ENCODE measurements at places on chromosomes 1 and 21. TPM values are rescaled to one million over a fixed set of nuclear protein-coding genes. Genes with fewer than 3 reads are reported as not detected.

- no peak overlapping the region for H3K4me3 ChIP-seq
- peaks cover 18% of the 10 kb centered on the region for H3K4me1 ChIP-seq
- DNase-seq: no peak
- no peaks in the 10 kb centered on the region for H3K36me3 ChIP-seq
- no peak overlapping the region for H3K27ac ChIP-seq
- peaks cover 52% of the 10 kb centered on the region for H3K27me3 ChIP-seq
Observed at GRCh38 chr1:50111503-50111902, 2.8 kb downstream of the ELAVL4 start.

SELENOF gene
- 139 TPM for total RNA-seq

KIRREL1 gene
- not detected for total RNA-seq

GRCh38 chr1:171901245-171901644 lies 59.9 kb downstream of the DNM3 start:
- H3K4me3 ChIP-seq: no peak overlapping the region
- no peaks in the 10 kb centered on the region for H3K27me3 ChIP-seq
- DNase-seq: no peak
- H3K4me1 ChIP-seq: peaks cover 4% of the 10 kb centered on the region
- no peaks in the 10 kb centered on the region for H3K36me3 ChIP-seq

DNA sequence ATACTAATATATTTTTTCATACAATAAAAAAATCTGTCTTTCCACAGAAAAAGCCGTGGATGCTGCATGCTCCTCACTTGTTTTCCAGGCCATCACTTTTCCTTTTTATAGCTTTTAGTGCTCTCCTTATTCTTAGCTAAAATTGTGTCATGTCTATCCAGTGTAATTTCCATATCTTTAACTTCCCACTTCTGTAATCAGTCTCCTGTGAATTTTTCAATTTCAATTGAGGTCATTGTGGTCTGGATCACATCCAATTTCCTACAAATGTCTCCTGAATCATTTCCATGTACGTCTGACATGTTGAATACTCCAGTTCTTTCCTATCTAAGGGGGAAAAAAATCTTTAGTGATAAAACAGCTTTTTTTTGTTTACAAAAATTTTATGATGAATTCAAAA lies 838.2 kb upstream of the B3GALT2 start:
- no peak for DNase-seq
- H3K27me3 ChIP-seq: no peaks in the 10 kb centered on the region
- H3K36me3 ChIP-seq: no peaks in the 10 kb centered on the region
- H3K4me3 ChIP-seq: no peak overlapping the region
- no peak overlapping the region for H3K27ac ChIP-seq

C1orf94 gene
- not detected for total RNA-seq

DNA sequence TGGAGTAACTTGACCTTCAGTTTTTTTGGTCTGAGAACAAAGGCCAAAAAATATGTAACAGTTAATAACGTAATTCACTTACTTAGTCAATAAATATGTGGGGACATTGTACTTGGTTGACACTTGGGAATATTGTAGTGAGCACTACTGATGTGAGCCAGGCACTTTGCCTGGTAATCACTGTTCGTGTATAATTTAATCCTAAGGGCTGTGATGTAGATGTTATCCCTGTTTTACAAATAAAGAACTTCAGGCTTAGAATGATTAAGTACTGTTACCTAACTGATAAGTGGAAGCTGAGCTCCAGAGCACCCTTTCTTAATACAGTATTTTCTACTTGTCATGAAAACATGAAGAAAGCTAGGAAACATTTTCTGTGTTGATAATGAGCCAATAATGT lies 28.0 kb downstream of the PTBP2 start:
- no peak for DNase-seq
- H3K4me1 ChIP-seq: peaks cover 32% of the 10 kb centered on the region
- H3K36me3 ChIP-seq: peaks cover 38% of the 10 kb centered on the region
- no peak overlapping the region for H3K27ac ChIP-seq
- no peaks in the 10 kb centered on the region for H3K27me3 ChIP-seq

GRCh38 chr1:169483500-169483966 lies 2.2 kb downstream of the SLC19A2 start:
- peak overlapping the region; percentile 6 for H3K4me3 ChIP-seq
- no peak overlapping the region for H3K27ac ChIP-seq
- H3K27me3 ChIP-seq: no peaks in the 10 kb centered on the region
- peaks cover 44% of the 10 kb centered on the region for H3K4me1 ChIP-seq
- DNase-seq: no peak

- peaks cover 9% of the 10 kb centered on the region for H3K27me3 ChIP-seq
- peaks cover 2% of the 10 kb centered on the region for H3K36me3 ChIP-seq
- H3K27ac ChIP-seq: no peak overlapping the region
- H3K4me1 ChIP-seq: no peaks in the 10 kb centered on the region
- no peak for DNase-seq
Observed at GRCh38 chr1:51061231-51061918, 40.7 kb upstream of the C1orf185 start.

PIK3CD gene
- 138 TPM for total RNA-seq

DNA sequence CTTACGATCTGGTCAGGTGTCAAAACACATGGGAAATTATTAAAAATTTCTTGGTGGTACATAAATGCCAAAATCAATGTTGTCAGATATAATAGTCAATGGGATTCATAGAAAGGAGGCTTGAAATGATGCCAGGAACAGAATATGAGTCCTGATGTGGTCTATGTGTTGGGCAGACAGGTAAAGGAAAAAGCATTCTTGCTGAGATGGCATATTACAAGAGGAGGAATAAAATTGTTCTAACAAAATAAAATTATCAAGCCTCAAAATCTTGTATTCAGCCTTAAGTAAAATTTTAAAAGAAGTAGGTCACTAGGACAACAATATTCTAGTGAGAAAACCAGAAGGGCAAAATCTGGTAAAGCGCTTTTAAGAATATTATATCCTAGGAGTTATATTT lies 30.9 kb upstream of the EDEM3 start:
- H3K27me3 ChIP-seq: no peaks in the 10 kb centered on the region
- no peaks in the 10 kb centered on the region for H3K4me1 ChIP-seq
- H3K4me3 ChIP-seq: no peak overlapping the region
- no peak overlapping the region for H3K27ac ChIP-seq

- no peak overlapping the region for H3K4me3 ChIP-seq
- H3K27ac ChIP-seq: no peak overlapping the region
- no peaks in the 10 kb centered on the region for H3K27me3 ChIP-seq
- H3K4me1 ChIP-seq: no peaks in the 10 kb centered on the region
- DNase-seq: no peak
Observed at GRCh38 chr1:174262349-174263241, 103.3 kb downstream of the RABGAP1L start.

DNA sequence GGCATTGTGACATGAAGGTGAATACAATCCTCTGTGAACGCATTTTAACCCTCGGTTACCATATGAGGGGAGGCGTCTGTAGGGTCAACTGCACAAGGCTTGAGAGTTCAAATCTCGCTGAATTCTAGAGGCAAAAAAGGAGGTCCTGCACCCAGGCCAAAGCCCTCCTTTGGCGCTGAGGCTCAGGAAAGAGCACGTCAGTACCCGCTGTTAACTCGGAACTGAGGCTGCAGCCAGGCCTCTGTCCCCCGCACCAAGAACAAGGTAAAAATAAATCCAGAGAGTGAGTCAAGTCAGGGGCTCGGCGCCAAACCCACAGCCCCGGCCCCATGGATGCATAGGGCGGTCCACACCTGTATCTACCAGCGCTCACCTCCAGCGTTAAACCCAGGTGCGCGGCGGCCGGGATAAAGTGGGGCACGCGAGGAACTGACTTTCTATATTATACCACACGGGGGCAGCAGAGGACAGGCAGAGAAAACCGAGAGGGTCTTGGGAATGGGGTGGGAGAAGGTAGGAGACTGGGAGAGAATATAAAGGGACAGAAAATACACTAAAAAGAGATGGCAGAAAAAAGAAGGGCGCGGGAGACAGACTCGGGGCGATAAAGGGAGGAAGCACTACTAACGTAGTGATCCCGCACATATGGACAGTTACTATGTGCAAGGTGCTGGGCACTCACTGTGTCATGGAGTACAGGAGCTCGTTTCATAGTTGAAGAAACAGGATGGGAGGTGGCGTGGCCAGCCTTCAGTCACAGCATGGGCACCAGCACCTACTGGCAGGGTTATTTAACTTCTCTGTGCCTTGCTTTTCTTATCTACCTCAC lies 54.9 kb downstream of the DMRTA2 start:
- no peak overlapping the region for H3K4me3 ChIP-seq
- peaks cover 23% of the 10 kb centered on the region for H3K27me3 ChIP-seq
- H3K27ac ChIP-seq: no peak overlapping the region
- peaks cover 3% of the 10 kb centered on the region for H3K4me1 ChIP-seq

CRP gene
- not detected for total RNA-seq

Measured in activated CD4-positive, alpha-beta memory T cell treated with anti-CD3 and anti-CD28 coated beads for 36 hours (primary cell).